Kidney glomerular epithelial cell (primary cell): ENCODE measurements at places on chromosomes 2 and 18.
A peak's percentile ranks its signal among the peaks of the same experiment; 100 is the strongest.

GRCh38 chr18:10213526-10213925, 240.9 kb upstream of the APCDD1 start:
- no peak for DNase-seq

- DNase-seq, result no peak
These were observed 173.8 kb upstream of the BCL2L11 start for GRCh38 chr2:110946902-110947301.

GRCh38 chr2:12177455-12178288, 431.2 kb downstream of the LPIN1 start:
- DNase-seq, result no peak

- DNase-seq, result no peak
These were observed 535.5 kb downstream of the XIRP2 start for GRCh38 chr2:167423731-167424130.

DNA sequence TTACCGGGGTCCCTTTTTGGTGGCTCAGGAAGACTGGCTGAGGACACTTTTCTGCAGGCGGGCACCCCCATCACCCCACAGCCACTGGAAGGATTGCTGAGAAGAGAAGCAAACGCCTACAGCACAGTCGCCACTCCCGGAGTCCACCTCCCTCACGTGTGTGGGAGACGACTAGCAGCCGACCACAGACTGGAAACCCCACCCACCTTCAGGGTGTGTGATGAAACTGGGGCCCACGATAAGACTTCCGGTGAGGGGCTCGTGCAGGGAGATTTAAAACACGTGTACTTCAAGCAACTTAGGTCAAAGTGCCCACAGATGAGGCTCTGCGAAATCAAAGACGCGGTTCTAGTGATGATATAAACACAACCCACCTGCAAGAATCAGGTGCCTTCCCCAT, 26.3 kb downstream of the MBP start:
- no peak for DNase-seq

DNA sequence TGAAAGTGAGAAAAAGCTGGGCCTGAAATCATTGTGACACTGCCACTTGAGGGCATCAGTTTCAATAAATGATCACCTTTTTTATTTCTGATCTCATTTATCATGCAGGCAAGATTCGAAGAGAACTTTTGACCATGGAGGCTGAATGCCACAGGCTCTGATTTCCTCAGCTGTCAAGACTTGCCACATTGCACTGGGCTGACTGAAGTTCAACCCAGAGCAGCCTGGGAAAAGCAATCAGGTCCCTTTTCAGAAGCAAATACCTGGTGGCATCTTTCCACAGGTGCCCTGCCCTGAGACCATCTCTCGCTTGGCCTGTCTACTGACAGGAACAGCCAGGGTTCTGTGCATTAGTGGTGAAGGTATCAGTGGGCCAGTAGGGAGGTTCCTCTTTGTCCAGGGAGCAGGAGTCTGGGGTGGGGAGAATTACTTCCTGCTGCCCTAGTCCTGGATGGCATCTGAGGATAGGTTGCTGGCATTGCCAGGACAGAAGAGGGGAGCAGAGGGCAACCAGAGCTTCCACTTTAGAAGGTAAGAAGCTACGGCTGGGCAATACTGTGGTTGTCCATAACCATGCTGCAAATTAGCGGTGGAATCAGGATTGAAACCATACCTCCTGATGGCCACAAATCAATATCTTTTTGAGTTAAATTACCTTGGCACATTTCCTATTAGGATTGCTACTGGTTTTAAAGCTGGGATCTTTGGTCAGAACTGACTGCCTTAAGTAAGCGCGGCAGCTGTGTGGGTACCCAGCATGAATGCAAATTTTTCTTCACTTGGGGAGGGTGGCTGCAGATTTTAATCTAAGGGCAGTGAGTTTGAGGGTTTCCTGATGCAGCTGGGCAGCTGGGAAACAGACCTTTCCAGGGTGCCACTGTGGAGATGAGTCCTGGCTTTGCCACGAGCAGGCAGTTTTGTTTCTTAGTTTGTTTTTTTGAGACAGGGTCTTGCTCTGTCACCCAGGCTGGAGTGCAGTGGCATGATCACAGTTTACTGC, 394.5 kb downstream of the ALK start:
- DNase-seq, result no peak

- no peak for DNase-seq
These were observed 1.5 kb upstream of the OST4 start for GRCh38 chr2:27072920-27073319.

GRCh38 chr2:234269769-234270204, 219.3 kb downstream of the SPP2 start:
- DNase-seq, result no peak

DNA sequence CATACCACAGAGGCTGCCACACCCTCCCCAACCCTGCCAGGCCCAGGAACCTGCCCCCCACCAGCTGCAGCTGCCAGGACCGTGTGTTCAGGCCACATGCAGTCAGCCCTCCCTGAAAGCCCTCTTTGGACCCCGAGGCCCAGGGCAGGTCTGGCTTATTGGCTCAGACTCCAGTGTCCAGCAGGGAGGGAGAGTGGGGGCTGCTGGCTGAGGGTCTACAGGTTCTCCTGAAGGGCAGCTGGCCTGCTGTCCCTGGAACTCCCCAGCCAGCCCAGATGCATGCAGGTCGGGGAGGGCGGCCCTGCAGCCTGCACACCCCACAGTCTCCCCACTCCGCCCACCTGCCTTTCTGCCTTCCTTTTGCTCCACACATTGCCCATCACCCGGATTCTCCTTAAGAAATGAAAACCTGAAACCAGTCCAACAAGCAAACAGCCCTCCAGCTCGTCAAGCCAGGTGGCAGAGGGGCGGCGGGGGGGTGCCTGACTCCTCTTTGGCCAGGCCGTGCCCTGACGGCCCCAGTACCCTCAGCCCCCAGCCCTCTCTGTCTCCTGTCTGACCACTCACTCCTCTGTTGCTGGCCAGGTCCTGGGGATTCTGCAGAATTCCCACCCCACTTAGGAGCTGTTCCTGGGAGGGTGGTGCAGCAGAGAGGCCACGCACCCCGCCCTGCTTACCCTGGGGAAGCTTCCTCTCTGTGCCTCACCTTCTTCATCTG, 18.0 kb downstream of the GPR35 start:
- no peak for DNase-seq

DNA sequence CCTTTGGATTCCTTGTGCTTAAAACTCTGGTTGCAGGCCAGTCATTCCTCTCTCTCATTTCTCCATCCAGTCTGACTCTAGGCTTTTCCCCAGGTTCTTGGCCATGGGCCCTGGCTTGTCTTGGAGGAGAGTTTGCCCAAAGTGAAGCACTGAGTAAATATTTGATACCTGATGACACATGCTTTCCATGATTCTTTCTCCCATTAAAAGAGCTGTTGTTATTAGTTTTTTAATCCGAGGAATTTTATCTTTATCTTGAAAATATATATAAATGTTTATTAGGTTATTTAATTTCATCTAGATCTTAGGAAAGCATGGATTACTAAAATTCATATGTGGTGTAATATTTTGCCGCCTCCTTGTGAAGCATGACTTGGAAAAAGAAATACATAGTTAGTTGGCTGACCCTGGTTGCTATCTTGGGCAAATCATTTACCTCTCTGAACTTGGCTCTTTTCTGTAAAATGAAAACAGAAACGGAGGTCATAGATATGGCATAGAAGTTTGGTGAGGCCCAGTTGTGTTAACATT, 650.1 kb downstream of the SLC4A3 start:
- DNase-seq, result peak; percentile 64

- no peak for DNase-seq
These were observed 30.6 kb upstream of the CHRNA1 start for GRCh38 chr2:174794851-174795374.

- DNase-seq, result no peak
These were observed 90.3 kb downstream of the ROCK2 start for GRCh38 chr2:11254100-11254536.

DNA sequence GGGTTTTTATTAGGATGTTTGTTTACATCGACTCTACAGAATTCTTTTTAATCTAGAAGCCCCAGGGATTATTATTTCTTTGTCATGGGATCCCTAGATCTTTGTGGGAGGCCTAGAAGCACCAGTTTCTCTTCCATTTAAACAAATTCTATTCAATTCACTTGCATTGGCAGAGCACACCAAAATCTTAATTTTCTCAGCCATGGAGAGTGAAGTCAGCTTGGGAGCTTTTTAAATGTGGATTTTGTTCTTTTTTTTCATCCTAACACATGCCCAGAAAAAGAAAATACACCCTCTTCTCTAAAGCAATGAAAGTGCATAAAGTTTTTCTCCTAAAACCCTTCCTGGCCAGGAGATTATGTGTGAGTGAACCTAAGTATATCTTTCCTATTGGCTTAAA, 38.5 kb downstream of the CDCA7 start:
- DNase-seq, result no peak

DNA sequence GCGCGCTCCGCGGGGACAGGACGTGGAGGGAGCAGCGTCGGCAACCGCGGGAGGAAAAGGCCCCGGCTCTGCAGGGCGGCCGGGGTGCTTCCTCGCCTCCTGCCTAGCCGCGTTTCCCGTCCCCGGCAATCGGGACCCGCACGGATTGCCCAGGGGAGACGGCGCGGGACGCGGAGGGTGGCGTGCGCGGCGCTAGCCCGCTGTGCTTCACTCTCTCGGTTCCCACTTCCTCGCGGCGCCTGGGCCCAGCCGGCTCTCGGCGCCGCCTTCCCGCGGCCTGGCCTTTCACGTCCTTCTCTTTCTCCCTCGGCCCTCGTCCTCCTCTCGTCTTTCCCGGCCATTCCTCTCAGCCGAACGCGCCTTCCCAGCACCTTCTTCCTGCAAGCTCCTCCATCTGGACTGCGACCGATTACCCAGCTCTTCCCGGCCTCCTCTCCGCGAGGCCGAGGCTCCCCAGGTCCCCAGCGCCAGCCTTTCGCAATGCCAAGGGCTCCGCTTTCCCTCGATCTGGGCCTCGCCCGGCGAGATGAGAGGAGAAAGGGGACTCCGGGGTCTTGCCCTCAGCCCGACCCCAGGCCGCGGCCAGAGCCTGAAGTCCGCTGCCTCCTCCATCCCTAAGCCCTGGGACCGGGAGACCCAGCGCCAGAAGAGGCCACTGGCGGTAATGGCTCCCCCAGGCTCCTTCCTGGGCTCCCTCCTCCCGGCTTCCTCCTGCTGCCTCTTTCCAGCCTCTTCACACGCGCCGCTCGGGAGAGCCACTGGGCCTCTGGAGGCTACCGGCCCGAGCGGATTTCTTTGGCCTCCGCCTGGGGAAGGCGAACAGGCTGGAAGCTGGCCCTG, 34.3 kb upstream of the ATP6V1B1 start:
- DNase-seq, result peak; percentile 23

DNA sequence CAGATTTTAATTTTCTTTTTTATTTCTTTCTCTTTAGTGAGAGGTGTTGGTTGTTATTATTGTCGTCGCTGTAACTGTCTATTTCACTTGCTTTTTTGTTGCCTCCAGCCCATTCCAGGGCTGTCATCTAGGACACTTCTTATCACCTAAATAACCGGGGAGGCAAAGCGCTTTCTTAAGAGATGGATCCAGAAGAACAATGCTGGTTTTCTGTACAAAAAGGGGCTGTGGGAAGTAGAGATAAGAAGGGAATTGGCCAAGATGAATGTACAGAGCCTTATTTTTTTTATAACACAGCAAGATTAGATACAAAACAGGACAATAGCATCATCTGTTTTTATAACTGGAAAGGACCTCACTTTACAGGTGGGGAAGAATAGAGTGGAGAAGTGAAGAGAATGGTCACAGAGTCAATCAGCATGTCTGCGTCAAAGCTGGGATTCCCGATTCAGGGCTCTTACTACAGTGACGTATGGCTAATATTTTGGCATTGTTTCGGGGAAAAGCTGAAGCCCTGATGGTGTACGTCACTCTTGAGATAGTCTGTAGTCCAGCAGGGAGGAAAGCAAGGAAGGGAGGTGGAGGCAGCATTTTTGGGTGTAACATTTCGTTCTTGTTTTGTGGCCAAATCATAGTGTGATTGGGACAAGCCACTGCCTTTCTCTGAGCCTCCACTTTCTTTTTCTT, 23.2 kb downstream of the IL1B start:
- DNase-seq, result no peak

DNA sequence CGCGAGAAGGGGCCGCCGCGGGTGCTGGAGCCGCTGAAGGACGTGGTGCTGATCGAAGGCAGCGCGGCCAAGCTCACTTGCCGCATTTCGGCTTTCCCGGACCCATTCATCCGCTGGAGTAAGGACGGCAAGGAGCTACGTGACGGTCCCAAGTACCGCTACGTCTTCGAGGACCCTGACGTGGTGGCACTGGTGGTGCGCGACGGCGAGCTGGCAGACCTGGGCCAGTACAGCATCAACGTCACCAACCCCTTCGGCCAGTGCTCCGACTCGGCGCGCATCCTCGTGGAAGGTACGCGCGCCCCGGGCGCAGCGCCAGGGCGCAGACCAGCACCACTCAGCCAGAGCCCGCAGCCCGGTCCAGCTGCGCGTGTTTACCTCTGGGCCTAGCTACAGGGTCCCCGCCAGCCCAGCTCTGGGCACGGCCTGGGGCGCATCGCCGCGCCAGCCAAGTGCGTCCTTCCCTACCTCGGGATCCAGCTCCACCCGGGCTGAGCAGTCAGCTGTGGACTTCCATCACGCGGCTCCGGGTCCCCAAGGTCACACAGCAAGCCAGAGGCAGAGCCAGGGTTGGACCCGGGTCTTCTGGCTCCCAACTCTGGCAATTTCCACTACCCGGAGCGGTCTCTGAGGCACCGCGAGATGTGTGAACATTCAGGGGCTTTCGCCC, 1.7 kb upstream of the GMPPA start:
- DNase-seq, result no peak

DNA sequence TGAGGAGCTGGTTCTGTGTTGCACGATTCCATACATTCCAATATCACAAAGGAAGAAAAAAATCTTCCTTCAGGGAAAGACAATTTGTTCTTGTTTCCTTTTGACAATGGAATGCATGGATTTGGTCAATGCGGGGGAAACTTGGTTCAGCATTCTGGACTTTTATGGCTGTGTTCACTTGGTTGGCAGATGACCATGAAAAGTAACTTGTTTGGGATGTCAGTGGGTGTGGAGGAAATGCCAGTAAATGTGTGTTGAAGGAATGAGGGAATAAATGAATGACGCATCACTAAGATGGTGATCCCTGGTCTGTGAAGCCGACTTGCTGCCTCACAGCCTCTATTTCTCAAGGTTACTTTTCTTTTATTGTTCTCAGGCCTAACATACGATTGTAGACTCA, 53.7 kb downstream of the THUMPD2 start:
- peak; percentile 76 for DNase-seq

DNA sequence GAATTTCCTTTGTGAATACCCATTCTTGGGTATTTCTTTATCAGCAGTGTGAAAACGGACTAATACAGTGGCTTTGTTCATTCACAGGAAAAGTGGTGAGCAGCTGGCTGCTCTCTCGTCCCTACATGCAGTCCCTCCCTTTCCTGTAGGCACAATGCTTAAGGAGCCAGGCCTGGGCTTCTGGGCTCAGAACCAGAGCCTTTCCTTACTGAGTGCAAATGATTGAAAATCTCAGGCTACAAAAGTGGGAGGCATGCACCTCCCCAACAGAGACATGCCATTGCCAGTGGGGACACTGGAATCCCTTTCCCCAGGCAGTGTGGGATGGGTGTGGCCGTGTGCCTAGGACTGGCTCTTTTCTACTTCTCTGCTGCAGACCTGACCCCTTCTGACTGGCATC, 61.3 kb downstream of the MCFD2 start:
- no peak for DNase-seq
